ENCODE measurements at places on chromosomes 12 and 14.

DNA sequence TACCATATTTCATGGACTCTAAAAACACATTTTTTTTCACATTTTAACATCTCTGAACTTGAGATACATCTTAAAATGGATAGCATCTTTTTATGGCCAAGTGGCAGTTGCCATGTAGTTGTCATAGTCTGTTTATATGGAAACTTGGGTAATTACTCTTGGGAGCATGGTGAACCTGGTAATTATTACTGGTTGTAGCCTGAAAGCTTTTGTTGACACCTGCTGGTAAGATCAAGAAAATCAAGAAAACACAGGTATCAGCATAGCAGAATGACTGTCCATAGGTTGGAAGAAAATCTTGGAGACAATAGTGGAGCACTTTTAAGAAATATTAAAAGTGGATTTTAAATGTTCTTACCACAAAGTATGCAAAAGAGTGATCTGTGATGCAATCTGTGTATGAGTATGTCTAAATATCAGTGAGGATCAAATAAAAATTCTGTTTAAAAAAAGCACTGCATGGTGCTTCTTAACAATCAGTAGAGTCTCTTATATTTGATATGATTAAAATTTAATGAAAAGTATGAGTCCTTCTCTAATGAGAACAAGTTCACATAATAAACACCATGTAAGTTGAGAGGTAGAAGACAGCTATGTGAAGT, 44.2 kb downstream of the TTC8 start:
- DNase-seq: no peak

- peak; percentile 25 for DNase-seq
Observed at GRCh38 chr14:92785667-92786426, 8.3 kb upstream of the GOLGA5 start.

- DNase-seq: no peak
Observed at GRCh38 chr12:64707362-64707761, 51.8 kb downstream of the GNS start.

GRCh38 chr12:110957652-110958051, 37.3 kb upstream of the MYL2 start:
- DNase-seq: no peak

DNA sequence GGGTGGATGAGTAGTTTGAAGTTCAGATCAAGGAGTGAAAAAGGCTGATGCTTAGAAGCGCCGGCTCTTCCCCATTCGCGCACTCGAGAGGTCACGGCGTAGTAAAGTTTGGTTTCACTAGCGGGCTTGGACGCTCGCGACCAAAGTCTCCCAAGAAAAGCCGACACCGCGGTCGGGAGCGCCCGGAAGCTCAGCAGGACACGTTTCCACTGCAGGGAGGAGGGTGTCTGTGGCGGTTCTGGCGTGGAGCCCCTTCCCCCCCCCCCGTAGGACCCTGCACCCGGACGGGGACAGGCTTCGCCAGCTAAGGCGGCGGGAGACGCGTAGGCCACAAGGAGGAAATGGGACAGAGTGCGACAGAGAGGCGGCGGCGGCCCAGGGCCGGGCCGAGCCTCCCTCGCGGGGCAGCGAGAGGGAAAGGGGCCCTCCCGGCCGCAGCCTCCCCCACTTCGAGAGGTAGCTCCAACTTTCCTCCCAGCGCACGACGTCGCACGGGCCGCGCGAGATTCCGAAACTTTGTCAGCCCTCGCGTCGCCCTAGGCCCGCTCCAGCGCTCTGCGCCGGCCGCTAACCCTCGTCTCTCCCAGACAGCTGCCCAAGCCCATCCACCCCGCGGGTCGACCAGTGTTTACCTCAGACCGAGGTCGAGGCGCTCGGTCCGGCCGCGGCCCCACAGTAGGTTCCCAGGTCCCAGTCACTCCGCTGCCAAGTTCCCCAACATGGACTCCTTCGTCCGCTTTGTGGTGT, 480 bp downstream of the SCAF11 start:
- DNase-seq: peak; percentile 32

Measured in HTR-8/SVneo (cell line).